Activated T-helper 1 cell treated with anti-CD3 and anti-CD28 coated beads, Interleukin-12 subunit alpha, Interleukin-12 subunit beta, Interleukin-2, Interleukin-4 antibody, amounts not matched to agents 30 ng/mL and 10 ng/mL and 1 ng/mL, durations not matched to agents 14 hours and 24 hours and 36 hours (primary cell): ENCODE measurements at places on chromosomes 2 and 18. TPM values are rescaled to one million over a fixed set of nuclear protein-coding genes. Genes with fewer than 3 reads are reported as not detected.
A peak's percentile ranks its signal among the peaks of the same experiment; 100 is the strongest.

The STARD6 gene
- total RNA-seq: 0.54 and 0.65 TPM in 2 replicates

The MYO7B gene
- total RNA-seq: 0.10 and 0.12 TPM in 2 replicates

The OSBPL6 gene
- total RNA-seq: 1.5 and 1.9 TPM in 2 replicates

DNA sequence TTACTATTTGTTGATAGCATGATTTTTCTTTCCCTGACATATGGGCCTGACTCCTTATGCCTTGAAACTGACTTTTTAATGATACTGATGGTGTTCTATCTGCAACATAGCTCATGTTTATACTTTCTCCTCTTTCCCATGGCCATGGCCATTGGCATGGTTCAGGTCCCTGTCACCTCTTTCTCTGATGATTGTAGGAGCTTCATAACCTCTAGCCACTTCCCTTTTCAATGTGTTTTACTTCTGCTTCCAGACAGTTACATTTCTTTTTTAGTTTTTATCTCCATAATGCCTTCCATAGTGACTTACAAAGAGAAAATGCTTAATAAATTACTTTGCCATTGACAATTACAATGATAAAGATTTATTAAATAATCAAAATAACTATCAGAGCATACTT is 177.9 kb upstream of the SETBP1 start:
- no peak for DNase-seq
- H3K36me3 ChIP-seq: no peaks in the 10 kb centered on the region
- H3K27ac ChIP-seq: no peak overlapping the region
- H3K4me1 ChIP-seq: no peaks in the 10 kb centered on the region
- no peak overlapping the region for H3K4me3 ChIP-seq
- peaks cover 3% of the 10 kb centered on the region for H3K27me3 ChIP-seq

GRCh38 chr18:61459896-61460648 is 126.8 kb downstream of the CDH20 start:
- no peaks in the 10 kb centered on the region for H3K4me1 ChIP-seq
- DNase-seq: no peak
- no peaks in the 10 kb centered on the region for H3K27me3 ChIP-seq
- no peak overlapping the region for H3K4me3 ChIP-seq
- no peaks in the 10 kb centered on the region for H3K36me3 ChIP-seq
- H3K27ac ChIP-seq: no peak overlapping the region

DNA sequence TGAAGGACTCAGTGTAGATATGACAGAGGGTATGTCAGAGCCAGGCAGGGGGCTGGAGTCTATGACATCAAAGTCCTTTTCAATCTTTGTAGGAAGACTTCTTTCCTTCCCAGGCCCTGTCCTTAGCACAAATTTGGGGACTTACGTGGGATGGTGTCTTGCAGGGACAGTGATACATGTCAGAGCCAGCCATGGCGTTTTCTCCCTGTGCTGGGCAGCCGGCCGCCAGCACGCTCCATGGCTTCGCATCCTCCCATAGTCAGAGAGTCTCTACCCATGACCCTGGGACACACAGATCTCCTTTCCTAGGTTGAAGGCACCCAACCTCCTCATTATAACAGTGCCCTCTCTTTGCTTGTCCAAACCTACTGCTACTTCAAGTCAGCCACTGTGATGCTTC is 156.9 kb upstream of the MYCN start:
- H3K27ac ChIP-seq: no peak overlapping the region
- no peak overlapping the region for H3K4me3 ChIP-seq
- no peaks in the 10 kb centered on the region for H3K4me1 ChIP-seq
- no peak for DNase-seq

GRCh38 chr18:31656754-31657153 is 27.6 kb downstream of the B4GALT6 start:
- peaks cover 21% of the 10 kb centered on the region for H3K4me1 ChIP-seq
- DNase-seq: no peak
- H3K27ac ChIP-seq: no peak overlapping the region

- no peaks in the 10 kb centered on the region for H3K36me3 ChIP-seq
- H3K4me3 ChIP-seq: peak overlapping the region; percentile 29
- H3K4me1 ChIP-seq: peaks cover 24% of the 10 kb centered on the region
- peak overlapping the region; percentile 54 for H3K27ac ChIP-seq
These were observed 21.6 kb upstream of the SPATA3 start for GRCh38 chr2:230974096-230974913.

- H3K27ac ChIP-seq: no peak overlapping the region
- H3K4me1 ChIP-seq: no peaks in the 10 kb centered on the region
- H3K36me3 ChIP-seq: no peaks in the 10 kb centered on the region
- H3K27me3 ChIP-seq: no peaks in the 10 kb centered on the region
- no peak overlapping the region for H3K4me3 ChIP-seq
- no peak for DNase-seq
These were observed 47.3 kb downstream of the RFTN2 start for GRCh38 chr2:197628043-197628500.

- no peak overlapping the region for H3K4me3 ChIP-seq
- no peak for DNase-seq
- H3K4me1 ChIP-seq: peaks cover 4% of the 10 kb centered on the region
- H3K27me3 ChIP-seq: no peaks in the 10 kb centered on the region
- peaks cover 3% of the 10 kb centered on the region for H3K36me3 ChIP-seq
These were observed 9.7 kb downstream of the OXER1 start for GRCh38 chr2:42754021-42754775.
